NCI-H187 treated with DMSO at 0.1 percent for 48 hours (cell line): ENCODE measurements at places on chromosomes 2 and 18.

DNA sequence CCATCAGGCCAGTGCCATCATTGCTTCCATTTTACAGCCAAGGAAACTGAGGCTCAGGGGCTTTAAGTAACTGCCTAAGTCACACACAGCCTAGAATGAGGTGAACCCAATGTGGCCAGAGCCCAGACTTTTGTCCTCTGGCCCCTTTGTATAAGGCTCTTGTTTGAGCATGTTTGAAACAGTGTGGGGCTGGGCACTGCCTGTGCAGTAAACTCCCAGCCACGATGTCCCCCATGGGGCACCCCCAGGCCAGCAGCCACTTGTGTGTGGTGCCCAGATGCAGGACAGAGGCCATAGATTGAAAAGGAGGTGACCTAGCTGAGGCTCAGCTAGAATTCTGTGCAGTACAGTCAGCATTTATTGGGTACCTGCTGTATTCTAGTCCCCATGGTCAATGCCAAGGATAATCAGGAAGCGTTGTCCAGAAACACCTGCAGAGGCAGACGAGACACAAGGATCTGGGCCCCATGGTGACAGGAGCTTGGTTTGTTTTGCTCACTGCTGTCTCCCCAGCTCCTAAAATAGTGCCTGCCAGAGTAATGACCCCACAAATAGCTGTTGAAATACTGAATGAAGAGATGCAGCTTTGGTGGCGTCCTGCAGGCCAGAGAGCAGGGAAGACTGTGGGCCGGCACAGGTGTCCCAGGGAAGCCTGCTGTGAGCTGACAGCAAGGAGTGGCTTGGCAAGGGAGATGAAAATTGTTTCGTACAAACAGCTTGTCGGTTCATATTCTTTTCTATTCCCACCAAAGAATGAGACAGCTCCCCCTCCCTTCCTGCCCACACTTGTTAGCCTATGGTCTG lies 160.7 kb downstream of the LDLRAD4 start:
- no peak for DNase-seq

DNA sequence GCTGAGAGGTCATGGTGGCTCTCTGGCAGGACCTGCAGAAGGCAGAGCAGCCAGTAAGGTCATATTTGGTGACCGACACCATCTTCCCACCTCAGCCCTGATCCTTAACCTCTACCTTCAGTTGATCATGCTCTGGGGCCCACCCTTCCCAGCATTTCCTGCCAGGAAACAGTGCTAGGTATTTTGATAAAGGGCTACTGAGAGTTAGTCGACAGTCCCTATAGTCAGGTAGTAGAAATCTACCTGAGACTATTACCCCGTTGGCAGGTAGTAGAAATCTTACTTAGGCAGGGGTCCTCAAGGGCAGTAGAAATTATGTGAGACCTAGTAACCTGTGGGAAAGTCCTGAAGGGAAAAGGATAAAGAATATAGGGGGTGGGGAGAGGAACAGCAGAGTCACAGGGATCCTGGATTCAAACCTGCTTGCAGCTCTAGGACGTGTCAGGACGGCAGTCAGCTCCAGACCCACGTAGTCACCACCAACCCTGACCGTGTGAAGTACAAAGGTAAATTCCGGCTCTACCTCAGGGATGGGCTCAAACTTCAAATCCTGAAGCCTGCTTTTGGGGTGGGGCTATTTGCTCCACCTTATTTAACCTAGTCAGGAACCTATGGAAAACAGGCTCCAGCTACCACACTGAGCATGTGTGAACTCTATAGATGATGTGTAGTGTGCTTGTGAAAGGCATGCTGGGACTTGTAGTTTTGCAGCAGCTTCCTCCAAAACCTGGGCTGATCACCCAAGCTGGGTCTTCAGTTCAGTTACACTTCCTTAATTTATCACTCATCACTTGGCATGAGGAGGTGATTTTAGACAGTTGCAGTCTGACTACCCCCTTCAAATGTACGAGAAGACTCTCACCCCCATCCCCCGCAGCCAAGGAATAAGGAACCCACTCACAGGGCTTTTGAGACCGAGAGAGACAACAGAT lies at the start of gene DQX1:
DQX1 (minus strand) TSS at position 515 of the 932 bp plus-strand sequence; CDS start at position 13, 502 bp downstream.
- DNase-seq, result no peak

DNA sequence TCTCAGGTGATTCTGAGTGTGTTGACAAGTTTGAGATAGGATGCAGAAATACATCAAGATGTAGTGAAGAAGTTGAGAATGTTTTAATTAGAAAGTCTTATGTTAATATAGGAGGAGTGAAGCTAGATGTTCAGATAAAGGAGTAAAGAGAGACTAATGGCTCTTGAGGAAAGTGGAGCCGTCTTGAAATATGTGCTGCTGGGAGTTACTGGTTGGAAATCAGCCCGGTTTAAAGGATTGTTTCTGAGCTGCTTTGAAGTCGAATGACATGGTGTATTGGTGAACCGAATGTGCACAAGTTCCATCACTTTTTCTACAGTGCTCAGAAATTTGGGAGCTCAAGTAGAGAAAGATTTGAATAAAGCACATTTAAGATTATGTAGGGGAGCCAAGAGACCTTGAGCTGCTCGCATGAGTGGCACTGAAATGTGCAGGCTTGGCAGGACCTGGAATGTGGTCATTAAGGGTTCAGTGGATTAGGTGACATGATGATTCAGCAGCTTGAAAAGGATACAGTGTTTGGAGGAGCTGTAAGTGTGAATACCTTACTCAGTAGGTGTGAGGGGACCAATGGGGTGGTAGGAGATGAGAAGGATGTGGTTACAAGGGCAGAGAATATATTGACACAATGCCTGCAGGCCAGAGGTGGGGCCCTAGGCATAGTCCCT lies 68.6 kb downstream of the CAB39 start:
- DNase-seq, result no peak

- DNase-seq, result no peak
Observed at GRCh38 chr2:183037553-183038340, 510 bp downstream of the NCKAP1 start.

DNA sequence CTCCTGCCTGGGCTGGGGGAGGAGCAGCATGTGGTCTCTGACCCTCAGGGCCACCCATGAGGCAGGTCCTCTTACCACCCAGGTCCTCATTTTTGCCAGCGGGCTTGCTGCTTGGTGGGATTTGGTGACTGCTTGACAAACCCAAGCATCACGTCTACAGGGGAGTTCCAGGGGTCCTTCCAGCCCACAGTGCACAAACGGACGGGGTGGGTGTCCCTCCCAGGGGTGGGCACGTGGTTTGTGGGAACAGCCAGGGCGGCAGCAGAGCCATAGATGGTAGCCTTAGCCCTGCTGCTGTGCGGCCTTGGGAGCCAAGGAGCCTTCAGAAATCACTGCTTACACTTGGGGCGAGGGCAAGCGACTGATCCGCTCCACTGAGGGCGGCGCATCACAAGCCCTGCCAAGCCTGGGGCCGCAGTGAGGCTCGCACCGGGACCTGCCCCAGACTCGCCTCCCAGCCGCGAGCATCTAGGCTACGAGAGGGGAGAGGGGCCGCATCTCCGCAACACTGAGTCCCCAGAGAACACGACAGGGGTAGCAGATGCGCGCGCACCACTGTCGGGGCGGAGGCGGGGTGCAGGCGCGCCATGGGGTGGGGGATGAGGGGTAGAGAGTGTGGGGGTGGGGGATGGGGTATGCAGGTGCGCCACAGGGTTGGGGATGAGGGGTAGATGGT lies 36.9 kb downstream of the SNED1 start:
- DNase-seq, result no peak

GRCh38 chr2:16931441-16931840 lies 265.8 kb upstream of the CYRIA start:
- no peak for DNase-seq

GRCh38 chr2:85666435-85667316 lies 1.3 kb downstream of the SFTPB start:
- no peak for DNase-seq

DNA sequence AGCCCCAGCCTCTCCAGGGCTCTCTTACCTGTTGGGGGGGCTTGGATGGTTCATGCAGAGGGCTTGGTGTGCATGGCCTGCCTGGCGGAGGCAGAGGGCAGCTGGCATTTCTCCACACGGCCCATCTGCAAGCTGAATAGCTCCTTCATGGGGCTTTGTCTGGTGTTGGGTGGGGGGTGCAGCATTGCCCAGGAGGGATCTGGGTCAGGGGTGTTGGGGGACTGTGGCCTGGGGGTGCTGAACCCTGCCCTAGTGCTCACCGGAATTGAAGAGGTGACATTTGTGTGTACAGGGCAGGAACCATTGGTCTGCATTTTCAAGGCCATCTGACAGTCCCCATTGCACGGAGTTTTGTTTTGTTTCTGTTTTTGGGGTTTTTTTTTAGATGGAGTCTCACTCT lies 58.8 kb upstream of the HAAO start:
- no peak for DNase-seq

- no peak for DNase-seq
Observed at GRCh38 chr2:203155406-203155805, 83.4 kb upstream of the CYP20A1 start.

DNA sequence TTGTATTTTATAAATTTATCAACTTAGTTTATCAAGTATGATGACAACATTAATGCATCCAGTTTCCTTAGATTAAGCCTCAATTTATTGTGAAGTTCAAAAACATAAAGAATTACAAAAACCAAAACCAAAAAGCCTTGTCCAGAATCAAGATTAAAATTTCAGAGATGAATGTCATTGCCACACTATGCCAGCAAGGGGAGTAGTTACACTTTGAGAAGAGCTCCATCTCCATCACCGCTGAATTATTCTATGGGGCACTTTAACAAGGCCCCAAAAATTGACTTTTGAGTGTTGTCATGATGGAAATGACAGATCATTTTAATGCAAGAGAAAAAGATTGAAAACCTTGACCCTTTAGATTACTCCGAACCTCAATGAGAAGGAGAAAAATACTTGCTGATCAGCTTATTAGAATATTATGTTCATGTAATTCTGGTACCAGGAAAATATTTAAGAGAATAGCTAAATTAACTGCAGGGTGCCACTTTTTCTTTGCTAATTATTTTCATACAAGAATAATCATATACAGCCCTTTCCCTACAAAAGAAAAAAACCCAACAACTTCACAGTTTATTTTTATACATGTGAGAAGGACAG lies 152.5 kb upstream of the AQP4 start:
- DNase-seq, result no peak

DNA sequence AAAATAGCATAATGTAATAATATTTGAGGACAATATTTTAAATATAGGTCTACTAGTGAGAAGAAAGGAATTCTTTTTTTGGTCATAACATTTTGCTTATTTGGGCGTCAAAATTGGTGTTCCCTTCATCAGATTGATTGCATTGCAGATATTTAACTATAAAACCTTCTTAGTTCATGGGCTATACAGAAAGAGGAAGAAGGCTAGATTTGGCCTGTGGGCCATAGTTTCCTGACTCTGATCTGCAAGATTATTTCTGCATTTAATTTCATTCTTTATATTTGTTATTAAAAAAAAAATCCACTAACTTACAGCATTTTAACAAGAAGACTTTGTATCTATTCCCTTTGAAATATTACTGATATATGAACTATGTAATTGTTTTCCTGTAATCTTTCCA lies 31.9 kb downstream of the PIKFYVE start:
- DNase-seq, result no peak

- DNase-seq, result no peak
Observed at GRCh38 chr2:165044505-165045303, 89.4 kb upstream of the SLC38A11 start.

DNA sequence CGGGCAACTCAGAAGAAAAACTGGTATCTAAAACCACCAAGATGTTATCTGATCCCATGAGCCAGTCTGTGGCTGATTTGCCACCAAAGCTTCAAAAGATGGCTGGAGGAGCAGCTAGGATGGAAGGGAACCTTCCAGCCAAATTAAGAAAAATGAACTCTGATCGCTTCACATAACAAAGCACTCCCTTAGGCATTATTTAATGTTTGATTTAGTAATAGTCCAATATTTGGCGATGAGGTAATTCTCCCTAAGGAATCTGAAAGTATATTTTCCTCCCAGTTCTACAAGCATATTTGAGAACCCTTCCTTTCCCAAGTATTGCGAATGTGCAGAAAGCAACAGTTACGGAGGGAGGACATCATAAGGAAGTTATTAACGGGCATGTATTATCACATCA lies 156.6 kb downstream of the KCNJ3 start:
- DNase-seq, result no peak

DNA sequence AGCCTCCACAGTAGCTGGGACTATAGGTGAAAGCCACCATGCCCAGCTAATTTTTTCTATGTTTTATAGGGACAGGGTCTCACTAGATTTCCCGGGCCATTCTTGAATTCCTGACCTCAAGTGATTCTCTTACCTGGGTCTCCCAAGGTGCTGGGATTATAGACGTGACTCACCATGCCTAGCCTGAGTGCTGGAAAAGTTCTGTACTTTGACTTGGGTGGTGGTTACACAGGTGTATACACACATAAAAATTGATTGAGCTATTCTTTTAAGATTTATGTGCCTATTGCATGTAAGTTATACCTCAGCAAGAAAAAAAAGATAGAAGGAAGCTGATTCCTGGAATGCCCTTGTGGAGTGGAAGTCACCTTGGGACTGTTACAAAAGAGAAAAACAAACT lies 34.8 kb upstream of the KCNF1 start:
- no peak for DNase-seq

- no peak for DNase-seq
Observed at GRCh38 chr2:160970052-160970965, 189.9 kb upstream of the TANK start.

GRCh38 chr18:24989760-24990593 lies 362.0 kb downstream of the ZNF521 start:
- no peak for DNase-seq

- no peak for DNase-seq
Observed at GRCh38 chr18:13445241-13445897, 226.8 kb downstream of the LDLRAD4 start.

DNA sequence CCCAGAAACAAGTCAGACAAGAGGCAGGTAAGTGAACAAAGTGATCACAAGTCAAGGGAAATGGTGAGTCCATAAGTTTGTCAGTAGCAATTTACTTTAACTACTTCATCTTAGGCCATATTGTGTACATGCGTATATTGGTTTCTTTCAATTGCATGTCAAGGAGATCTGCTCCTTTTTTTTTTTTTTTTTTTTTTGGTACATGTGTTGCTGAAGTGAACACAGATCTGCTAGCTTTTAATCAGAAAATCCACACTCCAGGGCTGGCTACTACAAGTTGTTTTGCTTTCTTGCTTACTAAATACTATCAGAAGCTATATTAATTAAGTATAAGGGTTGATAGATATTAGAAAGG lies 985.1 kb downstream of the TSN start:
- no peak for DNase-seq

- DNase-seq, result no peak
Observed at GRCh38 chr18:13221869-13222855, 3.6 kb downstream of the LDLRAD4 start.

- no peak for DNase-seq
Observed at GRCh38 chr2:150974234-150974633, 287.4 kb downstream of the RBM43 start.

GRCh38 chr2:117502121-117502520 lies 312.4 kb upstream of the DDX18 start:
- DNase-seq, result no peak

- DNase-seq, result no peak
Observed at GRCh38 chr2:99085421-99085820, 56.1 kb upstream of the C2orf15 start.

GRCh38 chr18:49514577-49514976 lies 27.5 kb upstream of the C18orf32 start:
- no peak for DNase-seq

- peak; percentile 73 for DNase-seq
Observed at GRCh38 chr2:66569321-66569851, 134.5 kb downstream of the MEIS1 start.

- DNase-seq, result no peak
Observed at GRCh38 chr2:191676790-191677645, 918 bp upstream of the NABP1 start.

GRCh38 chr18:67549946-67550345 lies 33.4 kb upstream of the DSEL start:
- DNase-seq, result no peak

GRCh38 chr2:236749346-236749745 lies 179.7 kb downstream of the ACKR3 start:
- peak; percentile 10 for DNase-seq

- no peak for DNase-seq
Observed at GRCh38 chr2:64809216-64809615, 155.5 kb upstream of the SERTAD2 start.
